ENCODE measurements at places on chromosomes 4 and X.

DNA sequence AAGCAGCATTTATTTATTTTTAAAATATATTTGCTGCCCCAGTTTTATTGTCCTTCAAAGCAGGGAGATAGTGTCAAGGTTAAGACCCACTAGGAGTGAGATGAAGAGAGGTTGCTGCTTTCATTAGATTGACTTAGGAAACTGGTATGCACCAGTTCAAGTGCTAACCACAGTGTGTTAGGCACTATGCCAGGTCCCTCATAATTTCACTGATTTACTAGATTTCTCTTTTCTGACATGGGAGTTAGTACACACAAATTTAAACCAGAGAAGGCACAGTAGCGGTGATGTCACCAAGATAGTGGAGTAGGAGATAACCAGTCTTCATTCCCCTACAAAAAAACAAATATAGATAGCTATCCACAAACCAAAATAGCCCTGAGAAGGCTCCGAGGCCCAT, 14.3 kb downstream of the RRAGB start:
- DNase-seq: no peak

- DNase-seq: no peak
Measured at GRCh38 chrX:136789856-136790255, 9.1 kb upstream of the ARHGEF6 start.

GRCh38 chr4:15149234-15149838, 147.1 kb downstream of the CPEB2 start:
- peak; percentile 24 for DNase-seq

DNA sequence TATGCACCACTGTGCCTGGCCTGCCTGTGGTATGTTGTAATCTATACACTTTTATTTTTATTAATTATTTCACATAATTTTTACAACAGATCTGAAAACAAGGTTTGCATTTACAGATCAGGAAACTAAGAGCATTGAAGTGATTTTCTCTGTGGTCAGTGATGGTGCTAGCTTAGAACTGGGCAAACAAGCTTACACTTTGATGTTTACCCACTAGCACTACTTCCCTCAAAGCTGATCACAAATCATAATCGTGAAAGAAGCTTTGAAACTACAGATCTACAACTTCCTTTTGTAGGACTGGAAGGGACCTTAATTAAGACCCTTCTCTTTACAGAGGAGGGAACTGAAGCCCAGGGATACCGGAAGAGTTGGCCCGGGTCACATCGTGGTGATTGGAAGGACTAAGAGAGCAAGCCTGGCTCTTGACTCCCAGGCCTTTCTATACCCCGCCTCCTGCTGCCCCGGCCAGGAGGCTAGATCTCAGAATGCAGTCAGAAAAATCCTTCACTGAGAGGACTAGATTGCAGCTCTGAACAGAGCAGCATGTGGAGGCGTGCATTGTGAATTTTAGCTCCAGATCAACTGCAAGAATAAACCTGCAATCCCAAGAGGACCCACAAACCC, 93.7 kb upstream of the ZNF827 start:
- no peak for DNase-seq

- DNase-seq: no peak
Measured at GRCh38 chrX:45740291-45740690, 539.6 kb upstream of the DIPK2B start.

- no peak for DNase-seq
Measured at GRCh38 chr4:80219301-80220025, 22.2 kb downstream of the PRDM8 start.

GRCh38 chrX:103573202-103573601, 12.1 kb upstream of the TCEAL4 start:
- DNase-seq: no peak

GRCh38 chr4:189502841-189503435, 437.7 kb upstream of the FRG1 start:
- DNase-seq: no peak

DNA sequence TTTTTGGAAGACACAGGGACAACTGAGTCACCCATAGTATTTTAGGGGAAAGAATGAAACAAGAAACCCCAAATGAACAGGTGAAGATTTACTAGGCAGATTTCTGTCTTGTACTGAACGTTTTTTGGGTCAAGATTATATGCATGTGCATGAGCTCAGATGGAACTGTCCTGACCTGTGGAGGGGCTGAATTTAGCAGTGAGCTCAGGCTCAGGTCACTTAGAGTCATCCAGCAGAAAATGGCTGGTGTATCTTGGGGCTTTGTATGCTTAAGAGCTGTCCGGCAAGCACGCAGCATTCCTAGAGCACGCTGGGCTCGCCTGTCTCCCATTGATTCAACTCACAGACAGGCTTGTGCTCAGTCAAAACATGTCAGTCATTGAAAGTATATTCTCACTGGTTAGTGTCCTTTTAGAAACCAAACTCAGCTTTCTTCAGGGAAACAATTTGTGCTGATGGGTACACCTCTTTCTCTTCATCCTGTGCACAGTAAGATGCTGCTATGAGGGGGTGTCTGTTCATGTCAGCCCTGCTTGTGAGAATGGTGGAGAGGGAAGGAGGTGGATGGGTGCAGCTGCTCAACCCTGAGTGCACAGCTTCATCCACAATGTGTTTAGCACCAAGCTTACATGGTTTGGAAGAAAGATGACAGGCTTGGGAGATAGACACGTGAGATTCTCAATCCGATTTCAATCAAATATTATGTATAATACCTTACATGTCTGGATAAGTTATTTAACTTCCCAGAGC, 47.5 kb upstream of the PDLIM3 start:
- no peak for DNase-seq

DNA sequence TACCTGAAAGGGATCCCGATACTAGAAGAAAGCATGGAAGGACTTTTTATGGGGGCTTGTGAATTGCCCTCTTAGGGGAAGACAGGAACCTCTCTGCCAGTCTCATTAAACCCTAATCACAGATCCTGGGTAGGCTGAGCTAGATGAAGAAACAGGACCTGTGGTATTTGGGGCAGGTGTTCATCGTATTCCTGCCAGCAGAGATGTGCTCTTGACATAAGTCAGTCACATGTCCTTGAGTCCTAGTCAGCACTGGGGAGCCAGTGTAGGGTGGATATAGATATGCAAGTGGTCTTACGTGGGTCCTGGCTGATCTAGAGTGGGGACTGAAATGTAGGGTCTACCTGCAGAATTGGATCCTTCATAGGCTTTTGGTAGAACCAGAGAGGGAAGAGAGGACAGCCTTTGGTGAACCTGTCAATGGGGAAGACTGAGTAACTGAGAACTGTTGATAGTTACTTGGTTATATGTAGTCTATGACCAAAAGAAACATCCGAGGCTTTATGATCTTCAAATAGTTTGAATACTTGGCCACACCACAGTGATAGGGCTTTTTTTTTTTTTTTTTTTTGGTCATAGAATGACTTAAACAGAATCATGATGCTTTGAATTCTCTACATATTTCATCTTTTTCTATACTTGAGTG, 63.5 kb upstream of the WDR1 start:
- DNase-seq: peak; percentile 75

DNA sequence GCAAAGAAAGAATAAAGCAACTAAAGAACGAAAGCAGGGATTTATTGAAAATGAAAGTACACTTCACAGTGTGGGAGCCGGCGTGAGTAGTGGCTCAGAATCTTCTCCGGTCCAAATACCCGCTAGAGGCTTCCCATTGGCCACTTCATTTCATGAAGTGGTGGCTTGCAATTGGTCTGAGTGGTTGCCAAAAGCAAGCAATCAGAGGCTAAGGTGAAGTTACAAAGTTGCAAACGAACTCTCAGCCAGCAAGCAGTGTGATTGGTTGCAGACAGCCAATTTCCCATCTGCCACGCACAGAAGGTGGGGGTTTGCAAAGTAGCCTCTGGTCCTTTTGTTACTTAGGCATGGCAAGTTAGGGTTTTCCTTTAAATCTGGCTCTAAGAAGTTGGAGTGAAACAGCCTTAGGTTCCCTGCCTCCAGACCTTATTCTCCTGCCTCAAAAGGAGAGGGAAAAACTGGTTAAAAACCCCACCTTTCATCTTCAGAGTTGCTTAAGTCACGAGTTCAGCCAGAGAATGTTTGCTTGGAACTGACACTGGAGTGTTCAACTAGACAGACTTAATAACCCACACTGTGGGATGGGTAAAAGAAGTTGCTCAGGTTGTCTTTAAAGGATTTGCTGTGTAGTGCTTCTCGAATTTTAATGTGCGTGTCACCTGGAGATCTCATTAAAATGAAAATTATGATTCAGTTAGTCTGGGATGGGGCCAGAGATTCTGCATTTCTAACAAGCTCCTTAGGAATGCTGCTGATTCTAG, 6.9 kb upstream of the CLOCK start:
- peak; percentile 63 for DNase-seq

GRCh38 chrX:12263211-12263610, 124.9 kb downstream of the FRMPD4 start:
- DNase-seq: no peak

DNA sequence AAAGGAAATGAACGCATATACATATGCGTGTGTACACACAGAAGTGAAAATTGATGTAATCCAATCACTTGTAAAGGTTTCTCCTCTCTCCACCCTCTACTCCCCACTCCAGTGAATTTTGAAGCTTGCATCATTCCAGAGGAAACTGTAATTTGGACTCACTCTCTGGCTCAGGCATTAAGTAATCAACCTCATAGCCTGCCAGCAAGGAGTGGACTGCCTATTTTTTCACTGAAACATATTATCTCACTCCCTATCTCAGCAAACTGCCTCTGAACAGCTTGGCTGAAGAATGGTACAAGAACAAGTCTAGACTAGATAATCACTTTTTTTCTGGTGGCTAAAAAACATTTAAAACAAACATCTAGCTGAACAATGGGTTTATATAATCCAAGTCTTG, 124.2 kb downstream of the C4orf51 start:
- DNase-seq: peak; percentile 84

GRCh38 chrX:10404436-10404835, 215.9 kb downstream of the MID1 start:
- peak; percentile 12 for DNase-seq

DNA sequence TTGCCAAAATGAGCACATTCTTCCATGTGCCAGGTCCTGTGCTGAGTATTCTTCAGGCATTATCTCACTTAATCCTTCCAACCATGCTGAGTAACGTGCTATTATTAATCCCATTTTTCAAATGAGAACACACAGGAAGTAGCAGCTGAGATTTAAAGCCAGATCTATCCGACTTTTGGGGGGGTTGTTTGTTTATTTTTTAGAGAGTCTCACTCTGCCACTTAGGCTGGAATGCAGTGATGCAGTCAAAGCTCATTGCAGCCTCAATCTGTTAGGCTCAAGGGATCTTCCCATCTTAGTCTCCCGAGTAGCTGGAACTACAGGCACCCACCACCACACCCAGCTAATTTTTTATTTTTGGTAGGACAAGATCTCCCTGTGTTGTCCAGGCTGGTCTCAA, 55.5 kb upstream of the TRIM2 start:
- no peak for DNase-seq

DNA sequence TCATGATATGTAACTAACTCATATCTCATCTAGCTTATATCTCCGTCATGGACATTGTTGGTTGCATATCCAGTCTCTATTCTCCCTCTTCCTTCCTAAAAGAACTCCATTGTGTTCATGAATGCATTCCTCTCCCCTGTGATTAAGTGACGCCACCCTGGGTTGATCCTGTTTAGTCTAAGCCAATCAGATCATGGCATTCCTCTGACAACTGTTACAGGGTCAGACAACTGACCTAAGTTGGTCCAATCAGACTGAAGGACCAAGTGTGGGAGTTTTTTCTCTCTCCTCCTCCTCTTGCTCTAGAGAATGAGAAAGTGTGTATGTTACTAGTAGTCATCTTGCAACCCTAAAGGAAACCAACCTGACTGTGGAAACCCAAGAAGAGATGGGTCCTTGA, 3.6 kb downstream of the APOO start:
- no peak for DNase-seq

GRCh38 chr4:76781698-76782595, 116.0 kb downstream of the SOWAHB start:
- peak; percentile 85 for DNase-seq

GRCh38 chrX:50736656-50737055, 77.3 kb downstream of the SHROOM4 start:
- no peak for DNase-seq

DNA sequence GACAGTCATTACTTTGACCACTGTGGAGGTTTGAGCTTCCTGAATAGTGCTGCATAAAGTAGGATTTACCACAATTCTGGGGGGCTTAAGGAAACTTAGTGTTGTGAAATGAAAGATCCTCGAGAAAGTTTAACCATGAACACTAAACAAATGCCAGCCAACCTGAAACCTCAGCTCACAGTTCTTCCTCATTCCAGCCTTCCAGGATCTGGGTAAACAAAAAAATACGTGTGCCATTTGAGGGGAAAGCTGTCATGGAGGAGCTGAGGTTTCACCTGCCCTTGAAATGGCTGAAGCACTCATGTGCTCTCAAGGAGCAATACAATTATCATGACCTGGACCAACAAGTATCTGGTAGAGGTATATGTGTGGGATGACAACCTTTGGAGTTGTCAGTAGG, 142.7 kb downstream of the NPNT start:
- no peak for DNase-seq

DNA sequence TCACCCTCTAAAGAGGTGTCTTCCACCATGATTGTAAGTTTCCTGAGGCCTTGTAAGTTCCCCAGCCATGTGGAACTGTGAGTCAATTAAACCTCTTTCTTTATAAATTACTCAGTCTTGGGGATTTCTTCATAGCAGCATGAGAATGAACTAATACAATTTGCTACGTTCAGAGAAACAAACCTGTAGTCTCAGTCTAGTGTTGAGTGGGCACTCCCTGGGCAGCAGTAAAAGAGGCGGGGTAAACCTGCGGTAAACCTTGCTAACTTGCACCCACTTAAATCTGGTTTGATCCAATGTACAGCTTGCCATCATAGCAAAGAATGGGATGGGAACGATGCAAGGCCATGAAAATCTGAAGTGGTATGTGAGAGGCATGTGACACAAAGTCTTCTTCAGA, 22.4 kb downstream of the GRXCR1 start:
- DNase-seq: no peak

GRCh38 chrX:118423558-118423957, 72.1 kb upstream of the DOCK11 start:
- no peak for DNase-seq

DNA sequence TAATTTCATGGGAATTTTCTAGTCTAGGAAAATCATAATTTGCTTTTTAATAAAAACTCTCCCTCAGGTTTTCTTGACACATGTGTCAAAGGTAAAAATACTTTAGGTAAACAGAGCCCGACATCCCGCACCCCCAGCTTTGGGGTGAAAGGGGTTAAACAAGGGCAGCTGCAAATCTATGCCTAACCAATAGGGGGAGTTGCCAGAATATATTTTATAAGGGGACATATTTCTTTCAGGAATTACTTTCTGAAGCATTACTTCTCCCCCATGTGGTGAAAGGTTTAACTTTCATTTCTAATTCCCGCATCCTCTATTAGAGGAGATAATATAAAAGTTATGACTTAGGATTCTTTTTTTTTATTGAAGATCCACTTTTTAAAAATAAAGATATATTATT, 53.9 kb upstream of the HEPH start:
- peak; percentile 31 for DNase-seq
